Suprapubic skin (tissue), 4 donors: ENCODE measurements at places on chromosomes 4 and X.

GRCh38 chr4:107837317-107837716, 12.6 kb downstream of the SGMS2 start:
- DNase-seq = no peak

DNA sequence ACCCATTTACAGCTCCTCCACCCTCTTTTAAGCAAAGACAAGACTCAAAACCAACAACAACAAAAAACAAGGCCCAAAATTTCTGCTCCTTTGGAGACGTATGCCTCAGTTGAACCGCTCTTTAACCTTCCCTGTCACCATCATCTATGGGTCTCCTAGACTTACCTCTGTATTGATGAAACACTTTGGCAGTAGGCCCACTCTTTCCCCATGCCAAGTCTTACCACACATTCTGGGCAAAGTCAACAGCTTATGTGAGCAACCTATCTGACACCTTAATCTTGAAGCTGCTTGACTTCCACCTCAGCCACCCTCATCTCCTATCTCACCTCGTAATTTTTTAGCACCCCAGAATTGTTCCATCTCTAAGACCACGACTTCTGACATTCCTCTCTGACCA, 99.7 kb upstream of the CXorf66 start:
- DNase-seq = no peak

DNA sequence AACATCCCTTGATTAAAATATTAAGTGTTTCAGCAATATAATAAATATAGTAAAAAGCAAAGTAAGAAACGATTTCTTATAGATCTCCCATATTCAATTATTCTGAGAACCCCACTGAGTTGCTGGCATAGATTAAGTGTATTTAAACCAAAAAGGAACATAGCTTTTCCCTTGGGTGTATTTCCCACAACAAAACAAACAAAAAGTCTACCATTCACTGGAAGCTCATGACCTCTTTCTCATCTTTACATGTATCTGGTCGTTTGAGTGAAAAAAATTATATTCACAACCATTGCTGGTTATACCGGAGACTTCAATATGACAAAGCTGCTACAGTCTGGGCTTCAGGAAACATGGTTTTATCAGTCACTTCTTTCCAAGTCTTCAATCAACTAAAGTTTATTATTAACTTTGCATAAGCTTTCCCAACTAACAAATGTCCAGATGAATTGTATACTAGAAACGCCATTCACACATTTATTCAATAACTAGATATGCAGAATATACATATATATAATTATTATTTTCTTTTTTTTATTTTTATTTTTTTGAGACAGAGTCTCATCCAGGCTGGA, 38.6 kb downstream of the ZNF827 start:
- no peak for DNase-seq

GRCh38 chrX:56569378-56570057, 6.1 kb downstream of the UBQLN2 start:
- no peak for DNase-seq

DNA sequence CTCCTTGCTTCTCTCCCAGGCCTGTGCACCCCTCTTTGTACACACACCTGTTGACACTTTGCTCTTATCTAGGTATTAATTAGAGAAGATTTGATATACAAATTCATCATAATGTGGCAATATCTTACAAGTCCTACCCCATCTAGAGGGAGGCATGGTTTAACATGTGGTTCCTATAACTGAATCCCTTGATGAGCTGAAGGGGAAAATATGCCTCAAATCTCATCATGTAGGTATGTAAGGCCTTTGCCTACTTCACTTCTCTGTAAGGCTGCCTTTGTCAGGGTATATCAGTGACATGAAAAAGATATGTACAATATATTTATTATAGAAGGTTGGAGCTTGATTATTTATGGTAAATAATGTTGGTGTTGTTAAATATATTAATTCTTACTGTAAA, 31.9 kb downstream of the HTR2C start:
- DNase-seq = no peak

DNA sequence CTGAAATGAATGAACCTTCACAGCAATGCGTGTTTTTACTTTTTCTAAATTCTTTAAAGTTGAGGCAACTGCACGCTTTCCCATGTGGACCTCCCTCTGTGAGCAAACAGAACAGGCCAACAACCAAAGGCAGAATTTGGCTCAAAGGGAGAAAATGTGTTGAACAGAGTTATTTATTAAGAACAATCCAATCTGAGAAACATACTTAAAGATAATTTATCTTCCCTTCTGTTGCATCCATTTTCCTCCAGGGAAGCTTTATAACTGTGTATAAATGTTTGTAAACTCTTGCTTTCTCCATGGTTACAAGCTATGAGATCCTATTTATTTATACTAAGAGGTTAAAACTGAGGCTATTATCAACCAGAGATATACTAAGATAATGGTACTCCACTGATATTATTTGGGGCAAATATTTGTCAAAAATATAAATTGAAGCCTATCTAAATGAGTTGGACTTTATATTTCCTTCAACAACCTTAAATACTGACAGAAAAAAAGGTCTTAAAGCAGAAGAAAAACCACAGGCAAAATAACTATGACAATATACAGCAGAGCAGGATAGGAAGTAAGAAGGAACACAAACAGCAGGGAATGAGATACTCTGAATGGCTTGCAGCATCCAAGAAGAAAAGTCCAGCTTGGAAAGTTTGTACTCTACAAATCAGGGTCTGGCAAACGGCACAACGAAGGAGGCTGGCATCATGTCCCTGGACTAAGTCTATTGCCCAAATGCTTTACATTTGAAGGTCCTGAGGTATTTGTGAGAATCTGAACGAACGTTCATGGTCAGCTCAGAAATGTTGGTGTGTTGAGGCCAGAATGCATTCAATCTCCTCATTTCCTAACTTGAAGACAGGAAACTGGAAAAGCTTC, 663.2 kb upstream of the INTU start:
- DNase-seq = no peak

GRCh38 chr4:4323705-4324534, 33.9 kb downstream of the ZBTB49 start:
- peak; percentile 44 for DNase-seq

GRCh38 chr4:7328913-7329638, 105.7 kb downstream of the PSAPL1 start:
- DNase-seq = no peak

DNA sequence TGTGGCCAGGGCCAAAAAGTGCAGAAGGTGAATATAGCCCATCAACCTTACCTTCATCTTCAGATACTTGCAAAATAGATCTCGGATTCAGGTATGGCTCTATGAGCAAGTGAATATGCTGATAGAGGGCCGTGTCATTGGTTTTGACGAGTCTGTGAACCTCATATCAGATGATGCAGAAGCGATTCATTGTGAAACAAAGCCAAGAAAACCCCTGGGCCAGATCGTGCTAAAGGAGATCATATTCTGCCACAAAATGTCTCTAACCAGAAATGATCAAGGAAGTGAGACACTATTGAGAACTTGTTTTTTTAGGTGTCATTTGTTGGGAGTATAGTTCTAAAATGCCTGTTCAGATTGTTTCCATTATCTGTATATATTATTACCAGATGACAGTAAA, 48.3 kb downstream of the PDK3 start:
- DNase-seq = no peak

DNA sequence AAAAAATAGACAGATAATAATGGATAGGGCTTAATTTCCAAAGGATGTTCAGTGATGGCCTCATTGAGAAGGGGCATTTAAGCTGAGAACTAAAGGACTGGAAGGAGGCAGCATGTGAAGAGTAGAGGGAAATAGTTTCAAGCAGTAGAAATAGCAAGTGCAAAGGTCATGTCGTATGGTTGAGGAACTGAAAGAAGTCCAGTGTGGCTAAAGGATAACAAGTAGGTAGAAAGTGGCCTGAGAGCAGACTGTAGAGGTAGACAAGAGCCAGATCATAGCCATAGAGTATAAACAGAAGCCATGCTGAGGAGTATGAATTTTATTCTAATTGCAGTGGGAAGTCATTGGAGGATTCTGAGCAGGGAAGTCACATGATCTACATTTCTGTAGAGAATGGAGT, 72.3 kb downstream of the GRIA3 start:
- no peak for DNase-seq

DNA sequence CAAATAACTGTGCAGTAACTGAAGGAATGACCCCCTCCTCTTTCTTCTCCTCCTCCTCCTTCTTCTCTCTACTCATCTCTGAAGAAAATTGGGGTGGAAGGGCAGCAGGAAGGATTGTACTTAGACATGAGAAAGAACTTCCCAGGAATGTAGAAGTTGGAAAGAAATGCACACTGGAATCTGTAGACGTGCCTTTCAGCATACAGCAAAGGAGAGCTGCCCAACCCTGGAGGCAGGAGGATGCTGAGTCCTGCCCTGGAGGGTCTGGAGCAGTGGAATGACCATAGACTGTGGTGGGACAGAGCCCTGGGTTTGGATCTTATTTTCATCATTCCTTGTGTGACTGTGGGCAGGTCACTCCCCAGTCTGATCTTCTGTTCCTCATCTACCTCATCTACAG, 80.1 kb downstream of the PJA1 start:
- no peak for DNase-seq

GRCh38 chrX:2432298-2432863, 68.4 kb downstream of the DHRSX start:
- DNase-seq = no peak

DNA sequence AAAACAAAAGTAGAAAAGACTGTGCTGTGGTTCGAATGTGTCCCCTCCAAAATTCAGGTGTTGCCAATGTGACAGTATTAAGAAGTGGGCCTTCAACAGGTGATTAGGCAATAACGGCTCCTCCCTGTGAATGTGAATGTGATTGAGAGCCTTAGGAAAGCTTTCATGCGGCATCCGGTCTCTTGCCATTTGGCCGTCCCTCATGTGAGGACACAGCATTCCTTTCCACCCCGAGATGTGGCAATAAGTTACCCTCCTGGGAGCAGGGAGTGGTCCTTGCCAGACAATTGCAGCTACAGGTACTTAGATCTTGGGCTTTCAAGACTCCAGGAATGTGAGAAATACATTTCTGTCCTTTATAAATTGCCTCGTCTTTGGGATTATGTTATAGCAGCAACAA, 129.3 kb downstream of the CPEB2 start:
- DNase-seq = no peak

GRCh38 chrX:146173742-146174141, 356.1 kb downstream of the SLITRK2 start:
- DNase-seq = no peak

DNA sequence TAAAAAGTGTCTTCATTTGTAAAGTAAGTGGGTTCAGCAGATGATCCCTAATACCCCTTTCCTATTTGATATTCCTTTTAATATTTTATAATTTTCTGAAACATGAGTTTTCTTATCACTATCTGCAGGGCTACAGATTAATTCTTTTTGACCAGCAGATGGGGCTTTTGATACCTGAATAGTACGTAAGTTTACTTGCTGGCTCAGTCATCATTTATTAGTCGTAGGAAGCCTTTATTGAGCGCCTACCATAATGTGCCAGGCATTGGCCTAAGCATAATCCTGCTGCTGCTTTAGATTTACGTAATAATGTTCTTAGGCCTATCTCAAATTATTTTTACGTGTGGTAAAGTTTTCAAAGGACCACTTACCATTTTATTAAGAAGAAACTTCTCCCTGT, 33.1 kb downstream of the OSTC start:
- no peak for DNase-seq

DNA sequence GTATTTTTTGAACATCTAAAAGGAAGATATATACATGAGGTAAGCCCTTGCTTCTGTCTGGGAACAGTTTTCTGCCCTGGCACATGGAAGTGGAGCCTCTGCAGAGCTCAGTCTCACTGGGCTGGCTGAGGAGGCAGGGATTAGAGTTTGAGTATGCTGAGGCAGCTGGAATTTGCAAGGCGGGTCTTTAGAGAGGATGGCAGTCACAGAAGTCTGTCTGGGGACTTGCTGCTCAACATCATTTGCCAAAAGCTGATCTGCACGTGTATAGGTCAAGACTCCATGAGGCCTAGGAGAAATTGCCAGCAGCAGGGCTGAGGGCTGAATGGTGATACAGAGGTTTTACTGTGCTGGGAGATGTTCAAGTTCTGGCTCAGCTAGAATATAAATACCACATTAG, 163.6 kb upstream of the ANK2 start:
- no peak for DNase-seq

GRCh38 chr4:37415845-37416369, 171.4 kb downstream of the NWD2 start:
- DNase-seq = no peak

- no peak for DNase-seq
Observed at GRCh38 chrX:41406201-41406600, 40.9 kb upstream of the NYX start.

GRCh38 chrX:12076046-12076445, 62.2 kb upstream of the FRMPD4 start:
- DNase-seq = no peak

- no peak for DNase-seq
Observed at GRCh38 chr4:48683784-48684666, 96.1 kb downstream of the FRYL start.

- DNase-seq = no peak
Observed at GRCh38 chr4:41874398-41874797, 60.8 kb upstream of the TMEM33 start.

DNA sequence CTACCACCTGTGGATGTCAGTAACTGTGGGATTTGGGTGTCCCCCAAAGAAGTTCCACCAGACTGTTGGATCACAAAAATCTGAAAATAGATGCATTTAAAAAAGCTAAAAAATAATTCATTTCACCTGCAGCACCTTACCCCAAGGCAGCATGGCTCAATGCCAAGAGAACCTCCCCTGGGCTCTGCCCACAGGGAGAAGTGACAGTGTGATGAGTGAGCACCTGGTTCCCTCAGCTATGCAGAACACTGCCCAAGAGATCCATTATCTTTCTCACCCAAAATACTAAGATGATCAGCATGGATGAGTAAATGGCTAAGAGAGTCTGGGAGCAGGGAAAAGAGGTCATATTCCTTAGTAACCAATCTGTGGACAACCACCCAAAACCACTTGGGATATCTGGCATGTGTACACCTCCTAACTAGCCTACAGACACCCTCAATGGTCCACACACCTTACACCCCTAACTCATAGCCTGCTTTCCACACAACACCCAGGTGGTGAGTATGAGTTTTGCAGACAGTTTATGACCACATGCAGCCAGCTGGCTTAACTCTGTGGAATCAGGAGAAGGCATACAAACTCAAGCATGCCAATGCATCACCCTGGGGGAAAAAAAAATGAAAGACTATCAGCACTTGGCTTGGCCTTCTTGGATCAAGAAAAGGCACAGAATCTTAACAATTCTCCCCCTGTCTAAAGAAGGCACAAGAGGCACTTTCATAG, 416.5 kb upstream of the SMIM31 start:
- DNase-seq = no peak

- DNase-seq = no peak
Observed at GRCh38 chrX:13357925-13358324, 38.1 kb upstream of the ATXN3L start.

- DNase-seq = no peak
Observed at GRCh38 chrX:115493015-115493414, 68.0 kb upstream of the PLS3 start.

- no peak for DNase-seq
Observed at GRCh38 chr4:56475917-56476316, 8.5 kb downstream of the SRP72 start.

GRCh38 chrX:1051421-1051820, 161.0 kb downstream of the CRLF2 start:
- no peak for DNase-seq
